Esophagus squamous epithelium (tissue), 5 donors: ENCODE measurements at places on chromosomes 12 and 14.

DNA sequence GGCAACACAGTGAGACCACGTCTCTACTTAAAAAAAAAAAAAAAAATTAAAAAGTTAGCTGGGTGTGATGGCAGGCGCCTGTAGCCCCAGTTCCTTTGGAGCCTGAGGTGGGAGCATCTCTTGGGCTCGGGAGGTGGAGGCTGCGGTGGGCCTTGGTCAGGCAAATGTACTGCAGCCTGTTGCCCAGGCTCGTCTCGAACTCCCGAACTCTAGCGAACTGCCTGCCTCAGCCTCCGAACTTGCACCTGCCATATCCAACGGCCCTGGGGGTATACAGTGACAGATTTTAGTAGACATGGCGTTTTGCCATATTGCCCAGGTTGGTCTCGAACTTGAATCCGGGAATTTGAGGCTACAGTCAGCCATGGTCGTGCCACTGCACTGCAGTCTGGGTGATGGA lies 195.4 kb downstream of the ALG10 start:
- DNase-seq, result no peak

- DNase-seq, result no peak
Measured at GRCh38 chr12:9710584-9711375, 22.1 kb downstream of the CLECL1 start.

DNA sequence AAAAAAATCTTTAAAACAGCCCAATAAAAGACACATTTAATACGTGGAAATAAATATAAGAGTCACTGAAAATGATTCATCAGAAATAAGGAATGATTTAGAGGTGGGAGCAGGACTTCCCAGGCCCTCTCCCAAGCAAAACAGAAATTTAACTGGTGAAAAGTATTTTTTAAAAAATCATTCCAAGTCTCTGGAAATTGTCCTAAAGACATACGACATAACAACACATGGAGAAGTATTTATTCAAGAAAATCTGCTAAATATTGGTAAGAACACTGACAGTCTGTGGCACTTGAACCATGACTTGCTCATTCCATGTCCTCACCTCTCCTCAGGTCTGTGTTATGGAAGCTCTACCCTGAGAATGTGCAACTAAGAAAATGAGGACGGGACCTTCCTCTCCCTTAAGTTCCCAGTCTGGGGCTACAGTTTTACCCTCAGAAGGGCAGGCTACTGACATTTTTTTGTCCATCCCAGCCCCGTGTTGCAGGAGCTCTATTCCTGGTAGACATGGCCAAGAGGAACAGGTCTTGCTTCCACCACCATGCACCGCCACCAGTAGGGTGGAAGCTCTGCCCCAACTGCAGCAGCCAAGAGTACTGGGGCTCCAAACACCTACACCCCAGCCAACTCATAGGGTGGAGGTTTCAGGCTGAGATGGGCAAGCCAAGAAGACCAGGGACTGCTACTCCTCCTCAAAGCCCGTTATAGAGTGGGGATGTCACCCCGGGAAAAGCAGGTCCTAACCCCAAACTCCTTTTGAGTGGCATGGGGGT lies 193.0 kb downstream of the CRADD start:
- no peak for DNase-seq

DNA sequence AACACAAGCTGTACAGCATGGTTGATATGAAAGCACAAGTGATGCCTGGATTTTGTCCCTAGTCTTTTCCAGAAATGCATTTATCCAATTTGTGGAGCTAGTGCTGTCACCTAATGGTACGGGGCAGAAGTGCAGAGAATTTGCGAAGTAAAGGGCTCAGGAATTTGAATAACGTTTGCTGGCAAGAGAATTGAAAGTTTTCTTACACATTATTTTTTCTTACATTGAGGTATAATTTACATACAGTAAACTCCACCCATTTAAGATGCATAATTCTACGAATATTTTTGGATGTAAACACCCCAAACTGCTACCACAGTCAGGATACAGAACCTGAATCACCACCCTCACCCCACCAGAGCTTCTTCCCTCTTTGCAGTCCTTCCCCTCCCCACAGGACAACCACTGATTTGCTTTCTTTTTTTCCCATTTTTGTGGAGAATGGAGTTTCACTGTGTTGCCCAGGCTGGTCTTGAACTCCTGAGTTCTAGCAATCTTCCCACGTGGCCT lies 3.5 kb downstream of the AICDA start:
- no peak for DNase-seq

DNA sequence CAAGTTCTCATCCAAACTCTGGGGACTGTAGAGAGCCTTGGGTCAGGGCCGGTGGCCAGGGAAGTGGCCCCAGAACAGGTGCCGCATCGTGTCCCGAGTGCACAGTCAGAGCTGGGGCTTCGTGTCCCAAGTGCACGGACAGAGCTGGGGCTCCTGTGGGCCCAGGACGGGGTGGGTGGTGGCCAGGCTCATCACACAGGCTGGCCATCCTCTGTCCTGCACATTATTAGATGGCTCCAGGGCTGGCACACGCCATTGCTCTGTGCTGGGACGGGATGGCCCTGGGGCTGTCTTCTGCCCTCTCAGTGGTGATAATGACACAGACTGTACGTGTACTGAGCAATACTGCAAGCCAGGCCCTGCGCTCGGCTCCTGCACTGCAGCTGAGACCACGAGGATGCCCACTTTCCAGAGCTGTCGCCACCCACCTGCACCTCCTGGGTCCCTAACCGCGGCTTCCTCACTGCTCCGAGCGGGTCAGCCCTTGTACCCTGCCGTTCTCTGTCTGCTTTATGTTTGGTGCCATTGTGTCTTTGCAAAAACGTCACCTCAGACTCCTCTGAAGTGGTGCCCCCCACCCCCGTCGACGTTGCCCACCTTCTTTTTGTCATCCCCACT lies 1.9 kb downstream of the FBRSL1 start:
- DNase-seq, result no peak

- DNase-seq, result no peak
Measured at GRCh38 chr12:60205500-60205899, 609.7 kb downstream of the SLC16A7 start.

DNA sequence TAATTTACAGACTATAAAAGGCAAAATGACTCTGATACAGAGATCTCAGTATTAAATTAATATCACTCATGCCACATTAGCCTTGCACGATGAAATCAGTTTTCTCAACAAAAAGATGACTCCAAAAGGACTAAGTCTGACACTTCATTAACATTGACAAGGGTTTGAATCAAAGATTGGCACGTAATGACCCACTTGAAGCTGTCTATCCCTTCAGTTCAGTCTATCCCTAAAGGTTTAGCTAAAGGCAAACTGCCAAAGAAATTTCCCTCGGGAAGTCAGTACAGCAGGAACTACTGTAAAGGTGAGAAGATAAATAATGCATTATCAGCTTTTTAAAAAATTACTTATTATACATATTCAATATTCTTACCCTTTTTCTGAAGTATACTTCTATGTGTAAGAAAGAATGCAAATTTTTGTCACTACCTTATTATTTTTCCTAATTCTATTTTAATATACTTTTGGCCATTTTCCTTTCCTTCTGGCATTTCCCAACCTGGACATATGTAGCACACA lies 127.1 kb downstream of the NELL2 start:
- DNase-seq, result no peak

GRCh38 chr12:6644257-6644596 lies 3.0 kb downstream of the ACRBP start:
- DNase-seq, result no peak

DNA sequence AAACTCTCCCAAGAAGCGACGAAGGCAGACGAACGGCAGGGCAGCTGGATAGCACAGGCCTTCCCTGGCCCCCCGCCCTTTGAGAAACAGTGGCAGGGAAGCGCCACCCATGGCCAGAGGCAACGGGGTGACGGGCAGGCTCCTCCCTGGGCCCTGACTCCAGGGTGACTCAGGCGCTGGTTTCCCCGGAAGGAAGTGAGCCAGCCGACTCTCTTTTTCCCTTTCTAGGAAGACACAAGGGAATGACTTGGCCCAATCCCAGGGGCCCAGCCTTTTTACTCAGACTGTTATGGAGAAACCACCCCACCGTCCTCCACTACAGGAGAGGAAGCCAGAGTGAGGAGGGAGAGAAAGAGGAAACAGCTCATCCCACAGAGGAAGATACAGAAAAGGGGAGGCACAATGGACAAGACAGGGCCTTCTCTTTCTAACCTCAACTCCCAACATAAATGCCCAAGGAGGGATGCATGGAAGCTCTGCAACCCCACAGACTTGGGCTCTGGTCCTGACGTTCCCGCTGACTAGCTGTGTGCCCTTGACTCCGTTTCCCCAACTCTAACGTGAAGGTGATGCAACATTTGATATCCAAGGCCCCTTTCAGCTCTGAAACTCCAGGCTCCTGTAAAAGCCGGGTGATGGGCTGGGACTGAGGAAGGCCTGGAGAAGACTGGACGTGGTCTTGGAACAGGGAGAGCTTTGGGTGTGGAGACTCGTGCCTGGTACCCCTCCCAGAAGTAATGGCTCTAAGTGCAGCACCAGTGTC lies 27.9 kb downstream of the ACTN1 start:
- DNase-seq, result no peak

DNA sequence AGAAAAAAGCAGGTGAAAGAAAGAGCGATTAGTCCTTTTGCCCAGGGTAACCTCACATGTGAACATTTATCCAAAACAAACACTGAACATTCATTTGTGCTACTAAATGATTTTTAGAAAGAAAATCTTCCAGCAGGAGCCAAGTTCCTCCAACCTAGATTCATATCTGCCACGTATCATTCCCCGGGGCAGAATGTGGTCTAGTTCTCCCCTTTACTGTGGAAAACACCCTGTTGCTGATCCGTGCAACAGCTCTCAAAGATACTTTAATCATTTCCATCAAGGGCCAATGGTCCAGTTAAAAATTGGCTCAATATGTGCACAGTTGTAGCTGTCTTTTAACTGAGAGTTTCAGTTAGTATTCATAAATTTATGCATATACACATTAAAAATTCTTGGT lies 479.1 kb downstream of the ATP23 start:
- DNase-seq, result no peak

GRCh38 chr14:59829469-59830337 lies 40.9 kb downstream of the RTN1 start:
- DNase-seq, result no peak

DNA sequence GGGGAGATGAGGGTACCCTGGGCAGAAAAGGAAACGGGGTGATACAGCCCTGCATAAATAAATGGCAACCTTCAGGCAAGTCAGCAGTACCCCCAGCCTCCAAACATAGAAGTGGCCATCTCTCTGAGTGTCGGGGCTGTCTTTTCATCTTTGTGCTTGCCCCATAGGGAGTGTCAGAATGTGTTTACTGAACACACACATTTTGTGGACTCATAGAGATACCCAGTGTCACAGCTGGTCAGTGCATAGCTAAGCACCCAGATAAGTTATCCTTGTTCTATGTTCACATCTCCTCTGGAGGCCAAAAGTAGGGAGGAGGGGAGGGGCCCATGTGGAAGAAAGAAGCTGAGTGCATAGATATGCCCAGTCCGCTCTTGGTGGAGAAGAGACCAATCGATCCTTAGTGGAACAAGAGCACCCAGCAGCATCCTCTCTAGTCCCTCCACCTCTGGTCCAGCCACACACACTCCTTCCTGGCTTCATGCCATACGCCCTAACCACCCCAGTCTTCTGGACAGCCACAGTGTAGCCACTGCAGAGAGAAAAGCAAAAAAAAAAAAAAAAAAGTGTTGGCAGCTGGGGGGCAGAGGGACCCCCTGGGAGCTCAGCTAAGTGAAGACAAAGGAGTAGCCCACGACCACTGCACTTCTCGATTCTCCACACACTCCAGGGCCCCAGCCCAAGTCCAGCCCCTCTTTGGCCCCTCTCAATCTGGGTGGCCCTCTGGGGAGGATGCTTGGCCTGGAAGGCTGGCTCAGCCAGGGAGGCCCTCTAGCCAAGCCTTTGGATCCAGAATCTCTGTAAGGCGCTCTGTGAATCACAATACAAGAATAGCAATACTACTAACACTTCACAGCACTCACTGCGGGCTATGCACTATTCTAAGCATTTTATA lies 2.6 kb downstream of the ITGA7 start:
- no peak for DNase-seq

GRCh38 chr14:75837151-75837787 lies 144.5 kb downstream of the TGFB3 start:
- DNase-seq, result no peak

GRCh38 chr14:102541771-102542170 lies 32.2 kb upstream of the ANKRD9 start:
- DNase-seq, result no peak

DNA sequence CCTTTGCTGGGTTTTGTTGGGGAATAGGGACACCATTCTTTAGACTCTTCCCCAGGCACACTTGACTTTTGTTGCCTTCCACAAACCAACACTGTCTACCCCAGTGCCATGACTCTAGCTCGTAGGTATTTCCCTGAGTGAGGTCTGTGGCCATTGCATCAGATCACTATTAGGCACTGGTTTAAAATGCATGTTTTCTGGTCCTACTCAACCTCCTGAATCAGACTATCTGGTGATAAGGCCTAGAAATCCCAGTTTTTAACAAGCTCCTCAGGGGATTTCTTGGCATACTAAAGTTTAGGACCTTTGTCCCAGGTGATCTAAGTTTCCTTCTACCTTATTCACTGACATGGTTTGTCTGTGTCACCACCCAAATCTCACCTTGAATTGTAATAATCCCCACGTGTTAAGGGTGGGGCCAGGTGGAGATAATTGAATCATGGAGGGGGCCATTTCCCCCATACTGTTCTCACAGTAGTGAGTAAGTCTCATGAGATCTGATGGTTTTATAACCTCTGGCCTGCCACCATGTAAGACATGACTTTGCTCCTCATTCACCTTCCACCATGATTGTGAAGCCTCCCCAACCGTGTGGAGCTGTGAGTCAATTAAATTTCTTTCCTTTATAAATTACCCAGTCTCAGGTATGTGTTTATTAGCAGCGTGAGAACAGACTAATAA lies 87.8 kb upstream of the PSMC1 start:
- no peak for DNase-seq

- no peak for DNase-seq
Measured at GRCh38 chr12:68349921-68350606, 17.9 kb upstream of the MDM1 start.

GRCh38 chr14:31414190-31414833 lies 6.0 kb downstream of the HEATR5A start:
- no peak for DNase-seq

- DNase-seq, result no peak
Measured at GRCh38 chr12:69512820-69513219, 42.6 kb downstream of the FRS2 start.

DNA sequence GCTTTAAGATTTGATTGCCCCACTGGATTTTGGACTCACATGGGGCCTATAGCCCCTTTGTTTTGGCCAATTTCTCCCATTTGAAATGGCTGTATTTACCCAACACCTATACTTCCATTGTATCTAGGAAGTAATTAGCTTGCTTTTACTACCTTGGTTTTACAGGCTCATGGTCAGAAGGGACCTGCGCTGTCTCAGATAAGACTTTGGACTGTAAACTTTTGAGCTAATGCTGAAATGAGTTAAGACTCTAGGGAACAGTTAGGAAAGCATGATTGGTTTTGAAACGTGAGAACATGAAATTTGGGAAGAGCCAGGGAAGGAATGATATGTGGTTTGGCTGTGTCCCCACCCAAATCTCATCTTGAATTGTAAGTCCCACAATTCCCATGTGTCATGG lies 419.0 kb upstream of the TMPO start:
- no peak for DNase-seq

GRCh38 chr12:6212086-6212485 lies 11.9 kb downstream of the CD9 start:
- DNase-seq, result no peak

GRCh38 chr12:49609875-49610154 lies 4.4 kb upstream of the FAM186B start:
- no peak for DNase-seq

GRCh38 chr12:32334371-32334777 lies 65.0 kb upstream of the FGD4 start:
- no peak for DNase-seq
